ENCODE measurements at places on chromosomes 3 and 15.
A peak's percentile ranks its signal among the peaks of the same experiment; 100 is the strongest.

DNA sequence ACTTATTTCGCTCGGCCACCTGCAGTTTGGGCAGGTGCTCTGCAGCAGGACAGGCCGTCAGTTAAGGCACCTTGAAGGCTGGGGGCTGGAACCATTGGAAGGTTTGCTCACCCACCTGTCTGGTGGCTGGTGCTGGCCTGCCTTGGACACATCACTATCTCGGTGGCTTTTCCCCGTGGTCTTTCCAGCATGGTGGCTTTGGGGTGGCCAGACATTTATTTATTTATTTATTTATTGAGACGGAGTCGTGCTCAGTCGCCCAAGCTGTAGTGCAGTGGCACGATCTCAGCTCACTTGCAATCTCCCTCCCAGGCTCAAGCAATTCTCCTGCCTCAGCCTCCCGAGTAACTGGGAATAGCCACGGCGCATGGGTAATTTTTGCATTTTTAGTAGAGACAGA is 11.7 kb downstream of the ISG20 start:
- no peak for DNase-seq

DNA sequence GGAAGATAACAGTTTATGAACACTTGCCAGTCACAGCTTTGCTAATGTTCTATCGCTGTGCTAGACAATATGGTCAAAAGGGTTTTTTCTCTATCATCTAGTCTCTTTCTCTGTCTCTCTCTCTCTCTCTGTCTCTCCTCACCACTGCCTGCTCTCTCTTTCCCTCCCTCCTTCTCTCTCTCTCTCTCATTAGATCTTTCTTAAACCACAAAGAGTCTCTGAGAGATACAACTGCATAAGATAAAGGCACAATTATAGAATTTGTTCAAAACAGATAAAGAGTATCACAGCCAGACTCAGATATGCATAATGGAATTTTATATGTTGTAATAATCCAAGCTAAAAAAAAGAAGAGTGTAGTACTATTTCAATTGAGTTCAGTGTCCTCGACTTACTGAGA is 258.4 kb downstream of the MECOM start:
- DNase-seq: no peak

GRCh38 chr3:39327746-39328349 is 1.7 kb upstream of the CCR8 start:
- no peak for DNase-seq

DNA sequence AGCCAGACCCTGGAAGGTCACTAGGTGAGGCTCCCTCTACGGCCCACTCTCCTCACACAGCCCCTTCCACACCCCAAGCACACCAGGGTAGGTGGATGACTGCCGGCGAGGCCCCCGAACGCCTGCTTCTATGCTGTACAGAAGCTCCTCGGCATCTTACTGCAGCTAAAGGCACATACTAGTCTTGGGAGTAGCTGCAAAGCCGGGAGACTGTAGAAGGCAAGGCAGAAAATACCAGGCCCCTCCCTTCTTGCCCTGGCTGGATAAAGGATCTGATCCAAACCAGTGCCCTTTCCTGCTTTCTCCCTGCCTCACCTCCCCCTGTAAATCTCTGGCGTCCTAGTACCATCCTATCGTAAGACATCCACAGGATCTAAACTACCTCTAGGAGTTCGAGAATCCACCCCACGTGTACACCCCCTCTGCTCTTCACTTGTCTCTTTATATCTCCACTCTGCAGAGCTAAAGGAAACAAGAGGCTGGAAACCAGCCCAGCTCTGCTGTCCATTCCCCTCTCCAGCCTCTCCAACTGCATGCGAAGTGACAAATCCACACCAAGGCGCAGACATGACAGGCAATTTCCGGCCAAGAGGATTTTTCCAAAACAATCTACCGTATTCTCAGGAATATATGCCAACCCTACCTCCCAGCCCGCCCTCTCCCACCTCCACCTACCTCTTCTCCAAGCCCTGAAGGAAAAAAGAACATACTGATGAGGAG is 11.8 kb downstream of the TNK2 start:
- DNase-seq: no peak

DNA sequence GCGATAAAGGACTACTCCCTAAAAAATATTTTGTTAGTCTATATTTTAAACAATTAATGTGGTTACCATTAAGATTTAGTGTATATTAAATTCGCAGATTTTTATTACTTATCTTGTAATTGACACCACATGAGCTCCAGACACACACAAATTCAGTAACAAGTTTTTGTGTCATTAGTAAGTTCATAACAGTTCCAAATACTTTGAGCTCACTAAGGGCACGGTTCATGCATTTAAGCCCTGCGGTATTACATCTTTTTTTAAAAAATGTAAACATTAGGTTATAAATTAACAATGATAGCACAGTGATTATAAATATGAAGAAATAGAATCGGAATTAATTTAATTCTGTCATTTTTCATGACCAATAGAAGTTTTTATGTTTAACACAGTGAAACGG is 317.3 kb downstream of the ZNF385D start:
- no peak for DNase-seq

DNA sequence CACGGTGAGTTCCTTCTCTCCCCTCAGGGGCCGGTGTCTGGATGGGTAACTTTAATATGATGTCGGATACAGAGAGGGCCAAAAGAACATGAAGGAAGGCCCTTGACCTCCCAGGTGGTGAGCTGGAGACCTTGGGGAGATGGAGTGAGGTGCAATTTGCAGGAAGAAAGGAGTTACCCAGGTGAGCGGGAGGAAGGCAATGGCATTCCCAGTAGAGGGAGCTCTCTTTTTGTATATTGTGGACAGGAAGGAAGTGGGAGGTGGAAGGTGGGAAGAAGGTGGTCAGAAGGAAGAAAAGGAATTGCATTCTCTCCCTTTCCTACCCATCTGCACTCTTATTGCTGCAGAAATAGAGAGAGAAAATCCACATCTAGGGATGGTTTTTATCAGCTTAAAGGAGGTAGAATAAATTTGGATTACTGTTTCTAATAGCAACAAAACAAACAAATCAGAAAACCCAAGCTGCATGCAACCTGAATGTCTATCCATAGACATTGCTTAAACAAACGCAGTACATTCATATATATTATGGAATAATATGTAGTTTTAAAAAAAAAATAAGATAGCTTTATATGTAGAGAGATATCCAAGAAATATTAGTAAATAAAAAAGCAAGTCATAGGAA is 169.0 kb upstream of the TSC22D2 start:
- DNase-seq: no peak

DNA sequence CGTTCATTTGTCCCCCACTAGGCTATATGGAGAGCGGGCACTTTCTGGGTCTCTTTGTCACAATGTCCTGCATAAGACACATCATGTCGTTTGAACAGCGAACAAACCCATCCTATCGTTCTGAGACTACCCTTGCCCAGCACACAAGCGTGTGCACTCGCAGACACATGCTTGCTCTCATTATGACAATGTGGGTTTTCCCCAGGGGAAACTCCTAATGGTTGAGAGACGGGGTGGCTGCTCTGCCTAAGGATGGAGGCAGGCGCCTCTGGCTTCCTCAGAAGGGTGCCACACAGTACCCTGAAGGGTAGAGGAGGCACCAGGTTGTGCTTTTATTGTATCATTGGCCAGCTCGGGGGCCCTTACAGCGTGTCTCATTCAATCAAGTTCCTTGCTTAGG is 51.0 kb upstream of the MYZAP start:
- no peak for DNase-seq

- DNase-seq: no peak
Observed at GRCh38 chr3:52721730-52722008, 15.8 kb downstream of the SPCS1 start.

DNA sequence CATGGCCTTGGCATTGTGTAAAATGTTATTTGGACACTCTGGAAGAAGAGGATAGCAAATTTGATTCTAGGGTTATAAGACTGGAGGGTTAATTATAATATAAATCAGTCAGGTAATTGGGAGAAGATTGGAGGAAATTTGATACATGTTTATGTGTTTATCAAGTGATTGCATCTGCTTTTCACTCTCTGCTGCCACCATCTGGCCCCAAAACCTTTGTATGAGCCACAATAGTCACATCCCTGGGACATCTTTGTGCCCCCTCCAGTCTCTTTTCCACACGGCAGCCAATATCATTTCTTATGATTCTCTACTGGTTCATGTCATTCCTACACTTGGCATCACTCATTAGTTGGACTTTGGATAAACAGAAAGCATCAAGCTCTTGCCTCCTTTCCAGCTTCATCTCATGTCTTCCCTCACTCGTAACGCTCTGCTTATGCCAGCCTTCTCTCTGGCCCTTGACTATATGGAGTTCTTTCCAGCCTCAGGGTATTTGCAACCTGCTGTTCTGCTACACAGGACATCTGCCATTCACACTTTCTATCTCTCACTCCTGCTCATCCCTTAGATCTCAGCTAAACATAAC is 602.3 kb upstream of the SUCLG2 start:
- DNase-seq: peak; percentile 7

- DNase-seq: no peak
Observed at GRCh38 chr3:26012241-26012745, 222.4 kb downstream of the OXSM start.

DNA sequence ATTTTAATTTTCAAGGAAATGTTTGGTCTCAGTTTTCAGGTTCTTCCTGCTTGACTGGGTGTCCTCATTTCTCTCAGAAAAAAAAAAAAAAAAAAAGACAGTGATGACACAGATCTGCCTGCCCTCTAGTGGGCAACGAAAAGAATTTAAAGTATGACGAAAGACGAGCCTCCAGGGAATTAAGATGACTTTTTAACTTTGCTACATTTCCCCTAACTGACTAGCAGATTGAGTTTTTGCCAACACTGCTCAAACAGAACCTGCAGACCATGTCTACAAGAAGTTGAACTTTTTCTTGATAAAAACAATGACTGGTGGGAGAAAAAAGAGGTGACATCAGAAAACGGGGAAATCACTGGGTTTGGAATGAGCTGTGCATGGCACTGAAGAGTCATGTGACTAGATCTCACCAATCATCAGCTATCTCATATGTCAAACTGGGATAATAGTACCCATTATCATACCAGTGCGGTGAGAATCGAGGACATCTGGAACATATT is 40.8 kb downstream of the EOMES start:
- DNase-seq: peak; percentile 52

DNA sequence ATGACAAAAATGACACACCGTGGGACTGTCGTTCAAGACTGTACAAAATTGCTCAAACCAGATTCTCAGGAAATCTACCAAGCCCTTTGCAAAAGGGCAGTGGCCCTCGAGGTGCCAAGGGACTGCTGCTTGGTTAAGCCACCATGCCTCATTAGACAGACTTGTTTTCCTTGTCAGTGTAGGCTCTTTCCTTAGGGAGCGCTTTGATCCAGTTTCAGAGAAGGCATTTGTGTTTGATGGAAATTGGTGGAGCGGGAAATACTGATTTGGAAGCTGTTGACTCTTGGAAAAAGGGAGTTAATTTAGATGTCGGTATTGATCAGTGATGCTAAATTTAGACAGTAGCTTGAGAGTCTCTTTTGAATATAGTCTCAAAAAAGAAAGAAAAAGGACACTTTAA is 304.3 kb upstream of the UMPS start:
- no peak for DNase-seq

DNA sequence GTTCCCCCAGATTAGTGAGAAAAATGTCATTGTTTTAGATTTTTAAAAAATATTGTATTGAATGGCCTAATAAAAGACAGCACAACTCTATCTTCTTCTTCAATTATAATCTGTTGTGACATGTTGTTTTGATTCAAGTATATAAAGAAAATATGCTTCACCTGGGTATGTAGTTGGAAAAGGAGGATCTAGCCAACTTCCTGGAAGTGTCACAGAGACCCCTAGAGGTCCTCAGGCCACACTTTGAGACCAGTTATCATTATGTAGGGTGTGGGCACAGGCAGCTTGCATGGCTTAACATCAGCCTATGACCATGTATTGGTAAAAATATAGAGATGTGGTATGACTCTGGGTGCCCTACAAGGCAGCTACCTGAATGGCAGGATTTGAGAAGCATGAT is 14.7 kb upstream of the RYR3 start:
- no peak for DNase-seq

DNA sequence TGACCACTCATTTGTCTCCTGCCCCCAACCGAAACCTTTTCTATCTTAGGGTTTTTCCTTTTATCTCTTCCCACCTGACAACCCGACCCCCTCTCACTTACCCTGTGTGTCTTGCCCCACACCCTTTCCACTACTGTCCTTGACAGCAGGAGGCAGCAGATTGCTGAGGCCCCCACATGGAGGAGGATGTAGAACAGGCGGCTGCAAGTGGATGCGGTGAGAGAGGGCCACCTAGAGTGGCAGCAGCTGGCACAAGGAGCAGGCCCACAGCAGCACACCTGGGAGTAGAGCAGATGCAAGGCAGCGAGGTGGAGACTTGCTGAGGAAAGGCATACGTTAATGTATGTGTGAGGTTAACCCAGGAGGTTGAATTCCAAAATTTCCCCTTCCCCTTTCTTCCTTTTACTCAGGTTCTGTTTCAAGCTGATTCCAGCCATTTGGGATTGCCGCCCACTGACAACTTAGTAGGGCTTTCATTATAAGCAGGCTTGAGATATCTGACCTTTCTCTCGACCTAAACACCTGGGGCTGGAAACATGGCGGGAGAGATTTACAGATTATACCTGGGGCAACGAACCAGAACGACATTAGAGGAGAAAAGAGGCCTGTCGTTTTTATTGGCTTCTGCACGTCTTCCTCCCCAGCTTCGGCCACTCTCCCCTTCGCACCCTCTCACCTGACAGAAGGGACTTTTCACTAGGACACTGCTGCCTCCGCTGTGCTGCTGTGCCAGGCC is 643 bp downstream of the SERINC4 start:
- DNase-seq: no peak

DNA sequence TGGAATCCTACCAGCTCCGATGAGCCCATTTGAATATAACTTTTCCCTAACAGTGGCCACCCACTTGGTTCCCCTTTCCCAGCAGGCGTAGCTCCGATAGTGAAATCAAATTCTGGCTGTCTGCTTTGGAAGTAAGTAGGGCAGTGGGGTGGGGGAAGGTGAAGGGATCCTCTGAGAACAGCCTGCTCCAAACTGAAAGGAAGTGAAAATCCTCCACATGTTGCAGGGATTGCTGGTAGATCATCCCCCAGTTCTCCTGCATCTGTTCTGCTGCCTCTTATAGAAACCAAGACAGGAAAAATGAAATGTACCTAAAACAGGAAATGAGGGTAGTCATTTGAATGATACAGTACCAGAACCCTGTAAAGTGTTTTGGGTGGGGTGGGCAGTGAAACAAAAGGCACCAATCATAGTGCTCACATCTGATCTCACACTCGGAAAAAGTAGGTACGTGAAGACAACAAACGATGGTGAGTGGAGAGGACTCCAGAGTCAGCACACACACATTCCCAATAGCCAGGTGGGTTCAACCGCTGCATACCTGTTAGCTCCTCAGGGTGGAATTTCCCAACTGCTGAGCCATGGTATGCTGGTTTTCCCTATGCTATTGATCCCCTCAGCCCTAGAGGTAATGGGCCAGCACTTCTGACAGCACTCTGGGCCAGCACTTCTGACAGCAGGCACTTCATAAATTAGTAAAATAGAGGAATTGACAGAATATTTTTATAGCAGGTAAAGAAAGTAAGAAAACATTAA is 304.9 kb upstream of the ADAMTS9 start:
- DNase-seq: peak; percentile 56
